Spinal cord (tissue), 10 donors: ENCODE measurements at places on chromosomes 11 and 22. TPM values are rescaled to one million over a fixed set of nuclear protein-coding genes. Genes with fewer than 3 reads are reported as not detected.

OR2D2 gene
- polyA plus RNA-seq: not detected

DNA sequence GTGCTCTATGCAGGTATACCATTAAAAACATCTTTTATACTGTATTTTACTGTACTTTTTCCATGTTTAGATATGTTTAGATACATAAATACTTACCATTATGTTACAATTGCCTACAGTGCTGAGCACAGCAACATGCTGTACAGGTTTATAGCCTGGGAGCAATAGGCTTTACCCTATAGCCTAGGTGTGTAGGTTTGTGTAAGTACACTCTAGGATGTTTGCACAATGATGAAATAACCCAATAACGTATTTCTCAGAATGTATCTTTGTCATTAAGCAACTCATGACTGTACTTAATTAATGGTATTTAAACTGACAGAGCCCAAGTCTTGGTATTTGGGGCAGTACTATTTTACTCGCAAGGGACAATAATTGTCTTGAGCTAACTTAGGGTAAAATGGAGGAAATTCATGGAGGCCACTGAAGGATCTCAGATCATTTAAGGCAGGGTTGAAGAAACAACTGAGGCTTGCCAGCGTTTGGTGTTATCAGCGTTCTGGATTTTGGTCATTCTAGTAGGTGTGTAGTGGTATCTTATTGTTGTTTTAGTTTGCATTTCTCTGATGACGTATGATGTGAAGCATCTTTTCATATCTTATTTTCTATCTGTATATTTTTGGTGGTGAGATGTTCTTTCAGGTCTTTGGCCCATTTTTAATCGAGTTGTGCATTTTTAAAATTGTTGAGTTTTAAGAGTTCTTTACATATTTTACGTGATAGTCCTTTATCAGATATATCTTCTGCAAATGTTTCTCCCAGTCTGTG, 42.4 kb downstream of the ADAMTS15 start:
- DNase-seq: no peak
- peaks cover 3% of the 10 kb centered on the region for H3K36me3 ChIP-seq
- no peak overlapping the region for H3K27ac ChIP-seq
- H3K4me1 ChIP-seq: peaks cover 9% of the 10 kb centered on the region
- H3K27me3 ChIP-seq: no peaks in the 10 kb centered on the region

ARCN1 gene
- polyA plus RNA-seq: 129 TPM

DNA sequence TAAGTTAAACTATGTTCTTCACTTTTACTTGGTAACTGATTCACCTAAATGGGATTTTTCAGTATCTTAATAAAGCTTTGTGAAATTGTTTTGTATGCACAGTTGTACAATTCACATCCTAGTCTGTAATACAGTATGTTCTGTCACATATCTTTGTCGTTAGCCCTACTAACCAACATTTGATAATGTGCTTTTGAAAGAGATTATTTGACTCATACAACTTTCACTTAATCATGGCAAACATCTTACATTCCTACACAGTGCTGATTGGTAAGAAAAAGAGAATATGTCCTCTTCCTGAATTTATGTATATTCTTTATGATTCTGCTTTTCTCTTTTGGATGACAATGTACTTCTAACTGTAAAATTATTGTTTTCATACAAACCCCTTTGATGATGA, 234.5 kb downstream of the METTL15 start:
- no peaks in the 10 kb centered on the region for H3K27me3 ChIP-seq
- H3K4me3 ChIP-seq: no peak overlapping the region
- DNase-seq: no peak
- no peaks in the 10 kb centered on the region for H3K4me1 ChIP-seq

- DNase-seq: no peak
- H3K27me3 ChIP-seq: no peaks in the 10 kb centered on the region
- no peak overlapping the region for H3K27ac ChIP-seq
- no peaks in the 10 kb centered on the region for H3K4me1 ChIP-seq
- no peaks in the 10 kb centered on the region for H3K36me3 ChIP-seq
Measured at GRCh38 chr11:98062714-98063113, 958.0 kb upstream of the CNTN5 start.

MMP12 gene
- polyA plus RNA-seq: not detected

DNA sequence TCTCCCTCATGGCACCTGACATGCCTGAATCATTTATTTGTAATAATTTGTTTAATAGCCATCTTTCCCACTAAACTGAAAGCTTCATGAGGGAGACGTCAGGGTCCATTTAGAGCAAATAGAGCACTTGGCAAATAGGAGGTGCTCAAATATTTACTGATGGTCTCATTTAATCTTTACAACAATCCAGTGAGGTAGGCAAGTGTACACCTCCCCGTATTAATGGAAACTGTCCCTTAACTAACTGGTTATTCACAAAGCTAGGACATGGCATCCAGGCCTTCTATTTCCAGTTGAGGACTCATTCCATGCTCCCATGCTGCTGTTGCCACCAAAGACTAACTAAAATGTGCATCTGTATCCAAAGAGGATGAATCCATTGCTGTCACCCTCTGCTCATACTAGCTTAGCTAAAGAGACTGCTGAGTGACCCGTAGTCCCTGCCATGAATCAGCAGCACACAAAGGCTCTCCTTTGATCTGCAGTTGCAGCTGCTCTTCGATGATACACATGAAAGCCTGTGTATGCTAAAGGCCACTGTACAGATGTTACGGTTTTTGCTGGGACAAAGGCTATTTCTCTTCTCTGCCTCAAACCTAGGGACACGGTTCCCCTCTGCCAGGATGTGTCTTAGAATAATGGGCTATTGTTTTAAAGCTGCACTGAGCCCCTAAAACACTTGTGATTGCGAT, 82.6 kb downstream of the RAB30 start:
- peak; percentile 29 for DNase-seq
- H3K4me1 ChIP-seq: no peaks in the 10 kb centered on the region
- H3K36me3 ChIP-seq: peaks cover 11% of the 10 kb centered on the region
- no peaks in the 10 kb centered on the region for H3K27me3 ChIP-seq

GRCh38 chr11:62125881-62126280, 2.1 kb downstream of the INCENP start:
- H3K4me1 ChIP-seq: peaks cover 13% of the 10 kb centered on the region
- H3K27ac ChIP-seq: no peak overlapping the region
- H3K4me3 ChIP-seq: no peak overlapping the region
- DNase-seq: no peak
- H3K36me3 ChIP-seq: peaks cover 31% of the 10 kb centered on the region
- no peaks in the 10 kb centered on the region for H3K27me3 ChIP-seq

DNA sequence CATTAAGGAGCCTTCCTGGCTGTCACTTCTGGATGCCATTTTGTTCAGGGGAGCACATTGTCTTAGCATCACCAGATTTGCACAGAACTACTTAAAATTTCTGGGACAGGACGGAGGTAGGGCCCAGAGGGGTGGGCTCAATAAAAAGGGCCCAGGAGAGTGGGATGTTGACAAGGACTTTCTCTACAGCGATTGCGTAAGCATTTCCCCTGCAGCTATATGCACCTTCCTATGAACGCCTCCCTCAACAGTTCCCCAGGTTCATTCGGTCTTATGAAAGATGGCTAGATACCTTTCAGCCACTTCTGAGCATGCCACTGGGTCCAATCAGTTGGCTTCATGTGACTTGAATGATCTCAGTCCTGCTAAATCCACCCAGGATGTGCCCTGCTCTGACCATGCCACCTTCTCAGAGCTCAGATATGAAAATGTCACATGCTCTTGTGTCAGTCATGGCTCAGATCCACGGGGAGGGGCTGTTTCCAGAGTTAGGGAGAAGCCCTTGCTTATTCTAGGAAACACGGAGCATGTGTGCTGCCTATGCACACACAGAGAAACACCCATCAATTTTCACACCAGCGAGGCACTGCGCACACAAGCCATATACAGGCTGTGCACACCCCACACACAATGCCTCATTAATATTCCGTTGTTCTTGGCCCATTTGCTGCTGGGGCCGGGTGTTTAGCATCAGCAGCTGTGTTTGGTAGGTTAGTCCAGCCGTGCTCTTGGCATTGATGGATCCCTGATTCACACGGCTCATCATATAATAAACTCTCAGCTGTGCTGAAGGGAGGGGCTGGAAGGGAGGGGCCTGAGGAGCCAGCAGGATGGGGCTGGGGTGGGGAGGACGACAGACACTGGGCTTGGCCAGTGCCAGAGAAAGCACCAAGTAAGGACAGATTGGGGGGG, 52.5 kb upstream of the NNMT start:
- peak; percentile 79 for DNase-seq
- peaks cover 14% of the 10 kb centered on the region for H3K4me1 ChIP-seq
- H3K27ac ChIP-seq: no peak overlapping the region
- H3K36me3 ChIP-seq: peaks cover 5% of the 10 kb centered on the region
- no peaks in the 10 kb centered on the region for H3K27me3 ChIP-seq

DNA sequence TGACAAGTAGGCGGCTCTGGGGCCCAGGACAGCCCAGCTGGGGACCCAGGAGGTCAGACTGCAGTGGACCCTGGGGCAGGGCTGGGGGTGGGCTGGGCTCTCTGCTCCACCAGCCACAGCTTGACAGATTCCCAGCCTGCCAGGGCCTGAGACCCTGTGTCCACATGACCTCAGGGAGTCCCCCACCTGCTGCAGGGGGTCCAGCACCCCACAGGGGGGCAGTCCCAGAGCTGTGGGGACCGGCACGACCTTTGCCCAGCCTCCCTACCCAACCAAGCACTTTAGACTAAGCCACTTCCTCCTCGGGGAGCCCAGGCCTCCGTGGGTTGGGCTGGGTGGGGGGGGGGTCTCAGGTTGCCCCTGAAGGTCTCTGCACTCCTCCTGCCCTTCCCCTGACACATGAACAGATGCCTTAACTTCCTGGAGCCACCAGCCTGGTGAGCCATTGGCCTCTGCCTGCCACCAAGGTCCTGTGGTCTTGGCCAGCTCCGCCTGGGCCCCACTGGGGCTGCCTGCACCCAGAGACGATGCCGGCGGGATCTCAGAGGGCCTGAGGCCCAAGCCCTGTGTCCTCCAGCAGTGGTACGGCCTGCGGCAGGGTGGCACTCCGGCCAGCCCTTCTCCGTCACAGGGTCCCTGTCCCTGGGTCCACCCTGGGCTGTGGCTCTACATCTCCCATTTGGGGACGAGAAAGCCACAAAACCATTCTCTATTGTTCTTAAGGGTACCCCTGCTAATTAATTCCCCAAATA, 3.4 kb downstream of the CCDC188 start:
- no peaks in the 10 kb centered on the region for H3K27me3 ChIP-seq
- peaks cover 70% of the 10 kb centered on the region for H3K36me3 ChIP-seq
- H3K27ac ChIP-seq: no peak overlapping the region
- no peak for DNase-seq
- no peak overlapping the region for H3K4me3 ChIP-seq

GRCh38 chr11:134139873-134140331, 71.0 kb downstream of the JAM3 start:
- peaks cover 8% of the 10 kb centered on the region for H3K4me1 ChIP-seq
- H3K27ac ChIP-seq: peak overlapping the region; percentile 48
- no peaks in the 10 kb centered on the region for H3K27me3 ChIP-seq
- H3K36me3 ChIP-seq: peaks cover 17% of the 10 kb centered on the region
- peak; percentile 69 for DNase-seq
